ENCODE measurements at places on chromosomes 2 and 18.

GRCh38 chr2:113966832-113967231 lies 76.9 kb downstream of the ACTR3 start:
- DNase-seq: no peak

GRCh38 chr2:225667445-225667844 lies 267.9 kb downstream of the NYAP2 start:
- DNase-seq: no peak

- peak; percentile 38 for DNase-seq
Observed at GRCh38 chr2:239236043-239236807, 164.6 kb downstream of the HDAC4 start.

- DNase-seq: no peak
Observed at GRCh38 chr2:233404222-233404621, 49.9 kb downstream of the DGKD start.

- no peak for DNase-seq
Observed at GRCh38 chr18:75140296-75140695, 68.6 kb downstream of the PTGR3 start.

GRCh38 chr2:96143231-96143847 lies 1.9 kb downstream of the DUSP2 start:
- no peak for DNase-seq

DNA sequence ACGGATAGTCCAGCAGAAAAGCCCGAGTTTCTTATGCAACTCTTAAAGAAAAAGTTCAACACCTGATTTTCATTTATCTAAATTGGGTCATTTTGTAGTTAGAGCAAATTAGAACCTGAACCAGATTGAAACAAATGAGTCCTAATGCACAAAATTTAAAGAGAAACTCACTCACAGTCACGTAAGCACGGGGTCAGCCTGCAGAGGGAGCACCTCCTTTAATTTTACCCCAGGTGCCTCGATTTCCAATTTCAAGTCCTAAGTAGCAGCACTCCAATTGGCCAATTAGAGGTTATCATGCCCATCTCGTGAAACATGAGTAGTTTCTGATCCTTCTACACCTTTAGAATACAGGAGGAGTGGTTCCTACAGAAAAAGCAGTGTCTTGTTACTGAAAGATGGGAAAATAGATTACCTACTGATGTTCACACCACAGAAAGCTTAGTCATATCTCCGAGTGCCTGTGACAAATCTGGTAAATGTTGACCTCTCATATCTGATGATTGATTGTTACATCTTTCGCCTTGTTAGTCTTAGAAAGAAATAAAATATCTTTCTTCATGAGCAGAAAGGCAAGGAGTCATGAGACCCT lies 1929.8 kb upstream of the LRRTM1 start:
- no peak for DNase-seq

DNA sequence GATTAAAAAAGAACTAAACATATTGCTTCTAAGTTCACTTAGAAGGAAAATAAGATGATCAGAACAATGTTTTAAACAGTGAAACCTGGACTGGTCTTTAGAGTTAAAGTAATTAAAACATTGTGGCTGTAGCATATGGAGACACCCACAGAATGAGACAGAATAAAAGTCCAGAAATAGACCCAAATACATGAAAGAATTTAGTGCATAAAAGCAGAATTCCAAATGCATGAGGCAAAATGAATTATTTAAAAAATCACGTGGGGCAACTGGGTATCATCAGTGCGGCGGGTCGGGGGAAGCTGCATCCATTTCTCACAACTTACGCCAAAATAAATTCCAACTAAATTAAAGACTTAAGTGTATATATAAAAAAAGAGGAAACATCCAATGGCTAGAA lies 12.1 kb downstream of the RNF149 start:
- DNase-seq: no peak

- DNase-seq: peak; percentile 90
Observed at GRCh38 chr18:12255626-12256026, 1.5 kb downstream of the CIDEA start.

- DNase-seq: no peak
Observed at GRCh38 chr18:80252136-80252535, 4.8 kb upstream of the PARD6G start.

DNA sequence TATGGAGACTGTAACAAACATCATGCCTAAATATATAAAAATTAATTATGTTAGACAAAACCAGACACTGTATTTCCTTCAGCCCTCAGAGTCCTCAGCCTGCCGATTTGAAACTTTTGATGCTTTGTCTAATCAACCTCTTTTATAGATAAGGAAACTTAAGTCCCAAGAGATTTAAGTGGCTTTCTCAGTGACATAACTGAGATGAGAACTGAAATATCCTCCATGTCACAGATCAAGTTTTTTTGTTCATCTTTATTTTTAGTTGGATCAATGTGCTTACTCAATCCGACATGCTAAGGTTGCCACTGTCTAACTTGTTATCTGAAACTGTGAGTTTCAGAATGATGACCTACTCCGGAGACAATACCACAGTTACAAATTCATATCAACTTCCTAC lies 72.3 kb downstream of the BARD1 start:
- no peak for DNase-seq

GRCh38 chr2:216491793-216492596 lies 6.6 kb upstream of the RPL37A start:
- peak; percentile 22 for DNase-seq

GRCh38 chr2:58876126-58876525 lies 635.0 kb upstream of the FANCL start:
- no peak for DNase-seq

DNA sequence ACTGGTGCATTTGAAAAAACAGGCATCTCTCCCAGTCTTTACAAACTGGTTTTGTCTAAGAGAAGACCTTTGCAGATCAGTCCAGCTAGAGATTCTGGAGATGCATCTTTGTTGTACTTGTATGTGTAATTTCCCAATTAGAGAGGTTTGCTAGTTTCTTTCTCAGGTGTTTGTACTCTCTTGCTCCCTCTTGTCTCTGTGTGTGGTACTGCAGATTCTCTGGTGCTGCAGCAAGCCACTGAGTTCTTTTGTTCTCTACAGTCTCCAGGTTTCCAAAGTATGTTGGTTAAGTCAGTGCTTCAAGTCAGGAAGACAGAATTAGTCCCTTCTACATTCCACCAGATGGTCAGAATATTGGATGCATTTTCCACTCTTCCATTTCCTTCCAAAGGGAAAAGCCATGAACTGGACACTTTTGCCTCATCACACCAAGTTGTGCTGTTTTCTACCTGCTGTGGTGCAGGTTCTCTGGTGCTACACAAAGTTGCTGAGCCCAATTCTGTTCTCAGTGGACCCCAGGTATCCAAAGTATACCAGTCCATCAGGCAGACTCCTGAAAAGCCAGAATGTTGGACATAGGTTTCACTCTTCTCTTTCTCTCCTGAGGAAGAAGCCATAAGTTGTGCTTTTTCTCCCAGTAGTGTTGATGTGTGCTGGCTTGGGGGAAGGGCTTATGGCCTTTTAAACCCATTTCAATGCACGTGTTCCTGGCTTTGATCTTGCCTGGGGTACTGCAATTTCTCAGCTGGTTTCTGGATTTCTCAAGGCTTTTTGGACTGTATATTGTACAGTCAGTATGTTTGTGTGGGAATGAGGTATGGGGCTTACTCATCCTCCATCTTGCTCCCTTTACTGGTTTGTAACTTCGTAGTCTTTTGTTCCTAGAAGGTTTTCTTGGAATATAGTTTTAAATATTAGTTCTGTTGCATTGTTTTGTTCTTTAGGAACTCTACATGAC lies 29.8 kb downstream of the EPC2 start:
- DNase-seq: peak; percentile 66

DNA sequence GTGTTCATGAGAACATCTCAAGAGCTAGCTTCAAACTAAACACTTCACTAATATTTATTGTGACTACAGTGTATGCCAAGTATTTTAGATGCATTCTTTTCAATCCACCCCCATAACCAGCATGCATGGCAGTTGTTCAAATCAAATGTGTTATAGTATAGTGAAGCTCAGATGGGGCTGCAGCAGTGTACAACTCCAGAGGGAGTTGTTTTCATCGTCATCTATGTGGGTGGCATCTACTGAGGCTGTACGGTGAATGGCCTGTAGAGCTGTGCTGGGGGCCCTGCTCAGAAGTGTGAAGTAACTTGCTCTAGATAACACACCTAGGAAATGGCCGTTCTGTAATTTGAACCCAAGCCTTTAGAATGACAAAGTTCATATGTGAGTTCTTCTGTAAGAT lies 71.8 kb upstream of the LRATD1 start:
- no peak for DNase-seq

DNA sequence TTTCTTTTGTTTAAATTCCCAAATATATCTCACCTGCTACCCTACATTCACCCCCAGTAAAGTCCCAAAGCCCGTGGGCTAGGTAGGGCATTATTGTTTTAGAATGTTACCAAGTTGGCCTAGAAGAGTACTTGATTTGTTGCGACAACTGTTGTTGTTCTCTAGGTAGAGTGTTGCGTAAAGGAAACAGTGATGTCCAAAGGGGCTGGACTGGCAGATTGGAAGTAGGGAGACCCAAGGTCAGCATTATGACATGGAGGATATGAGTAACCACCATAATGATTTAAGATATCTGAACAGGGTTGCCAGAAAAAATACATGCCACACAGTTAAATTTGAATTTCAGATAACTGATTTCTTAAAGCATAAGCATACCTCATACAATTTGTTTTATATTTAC lies 39.2 kb downstream of the SCN1A start:
- no peak for DNase-seq

GRCh38 chr2:118816669-118817068 lies 30.8 kb downstream of the EN1 start:
- no peak for DNase-seq

GRCh38 chr2:169485650-169486138 lies 6.4 kb downstream of the BBS5 start:
- DNase-seq: no peak

DNA sequence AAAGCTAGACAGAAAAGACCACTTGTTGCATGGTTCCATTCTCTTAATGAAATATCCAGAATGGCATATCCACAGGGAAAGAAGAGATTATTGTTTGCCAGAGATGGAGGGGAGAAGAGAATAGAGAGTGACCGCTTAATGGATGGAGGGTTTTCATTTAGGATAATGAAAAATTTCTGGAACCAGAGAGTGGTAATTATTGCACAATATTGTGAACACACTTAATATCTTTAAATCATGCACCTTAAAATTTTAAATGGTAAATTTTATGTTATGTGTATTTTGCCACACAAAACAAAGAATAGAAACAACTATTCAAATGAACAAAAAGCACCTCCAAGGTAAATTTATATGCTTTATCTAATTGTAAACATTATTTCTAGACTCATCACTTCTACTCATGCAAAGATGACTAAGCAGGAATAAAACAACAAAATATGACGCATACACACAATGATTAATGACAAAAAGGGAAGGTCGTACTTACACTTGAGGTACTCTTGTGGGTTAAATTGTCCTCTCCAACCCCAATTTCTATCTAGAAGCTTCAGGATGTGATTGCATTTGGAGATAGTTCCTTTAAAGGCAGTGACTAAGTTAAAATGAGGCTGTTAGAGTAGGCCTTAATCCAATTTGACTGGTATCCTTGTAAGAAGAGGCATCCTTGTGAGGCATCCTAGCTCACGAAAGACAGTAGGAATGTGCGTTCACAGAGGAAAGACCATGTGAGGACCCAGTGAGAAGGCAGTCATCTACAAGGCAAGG lies 18.7 kb upstream of the DHRS9 start:
- DNase-seq: no peak

GRCh38 chr18:54330768-54331548 lies 26.7 kb downstream of the STARD6 start:
- no peak for DNase-seq

GRCh38 chr18:77702686-77703085 lies 453.0 kb downstream of the GALR1 start:
- DNase-seq: no peak

DNA sequence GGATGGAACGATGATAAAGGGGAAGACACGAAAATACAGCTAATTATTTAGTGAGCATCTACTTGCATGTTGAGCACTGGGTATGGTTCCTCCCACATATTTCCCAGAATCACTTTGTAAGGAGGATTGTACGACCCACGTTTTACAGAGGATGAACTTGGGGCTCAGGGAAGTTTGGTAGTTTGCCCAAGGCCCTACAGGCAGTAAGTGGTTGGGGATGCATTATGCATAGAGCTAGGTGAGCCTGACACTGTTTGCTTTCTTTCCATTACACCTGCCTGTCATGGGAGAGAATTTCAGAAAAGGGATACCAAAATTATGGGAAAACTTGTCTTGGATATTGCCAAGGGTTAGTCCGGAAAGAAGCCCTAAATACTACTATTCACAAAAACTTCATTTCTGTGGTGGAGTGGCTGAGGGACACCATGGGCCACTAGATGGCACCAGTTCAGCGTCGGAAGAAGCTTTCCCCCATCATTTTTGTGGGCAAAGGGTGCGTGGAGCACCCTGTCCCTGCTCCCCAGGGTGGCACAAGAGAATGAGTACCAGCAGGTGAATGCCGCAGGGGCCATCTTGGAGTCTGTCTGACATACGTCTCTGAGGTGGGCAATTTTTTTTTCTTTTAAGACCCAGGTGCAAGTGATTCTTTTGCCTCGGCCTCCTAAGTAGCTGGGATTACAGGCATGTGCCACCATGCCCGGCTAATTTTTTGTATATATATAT lies 23.5 kb upstream of the C18orf32 start:
- peak; percentile 63 for DNase-seq

DNA sequence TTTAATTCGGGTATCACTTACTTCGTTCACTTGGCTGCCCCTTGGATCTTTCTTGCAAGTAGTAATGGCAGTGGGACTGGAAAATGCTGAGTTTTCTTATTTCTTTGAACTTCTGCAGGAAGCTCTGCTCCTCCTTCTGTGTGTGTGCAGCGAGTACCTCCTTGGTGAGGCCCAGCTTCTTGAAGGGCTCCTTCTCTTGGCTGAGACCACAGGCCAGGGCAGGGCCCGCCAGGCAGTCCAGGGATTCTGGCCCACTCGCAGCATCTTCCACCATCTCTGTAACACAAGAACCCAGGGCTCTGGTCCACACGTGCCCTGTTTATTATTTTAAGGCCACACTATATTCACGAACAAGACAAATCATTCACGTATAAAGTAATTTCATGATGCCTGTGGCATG lies 15.8 kb upstream of the HES6 start:
- no peak for DNase-seq

GRCh38 chr2:55051026-55051866 lies 995 bp upstream of the RTN4 start:
- DNase-seq: peak; percentile 95

DNA sequence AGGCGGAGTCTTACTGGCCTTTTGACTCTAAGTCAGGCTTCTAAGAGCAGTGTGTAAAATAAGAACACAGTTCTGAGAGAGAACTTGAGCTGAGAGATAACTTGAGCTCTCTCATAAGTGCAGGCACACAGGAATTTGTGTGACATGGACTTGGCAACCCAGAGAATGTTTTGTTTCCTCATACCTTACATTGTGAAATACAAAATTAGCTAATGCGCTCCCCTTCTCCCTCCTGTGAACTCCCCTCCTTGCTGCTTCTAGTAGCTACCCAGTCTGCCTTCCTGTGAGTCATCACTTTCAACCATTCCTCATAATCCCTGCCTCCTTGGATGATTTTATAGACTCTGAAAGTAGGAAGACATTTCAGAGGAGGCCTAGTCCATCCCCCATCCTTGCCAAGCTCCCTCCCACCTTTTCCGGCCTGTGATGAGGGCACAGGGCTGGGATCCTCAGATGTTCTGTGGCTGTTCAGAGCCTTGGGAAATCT lies 22.6 kb downstream of the FER1L5 start:
- DNase-seq: no peak

GRCh38 chr2:128314348-128315121 lies 4.1 kb downstream of the HS6ST1 start:
- DNase-seq: no peak

All from islet precursor cell (in vitro differentiated cells).